ENCODE measurements at places on chromosomes 13 and 19. TPM values are rescaled to one million over a fixed set of nuclear protein-coding genes. Genes with fewer than 3 reads are reported as not detected.

FCER2 gene
- 0.36 TPM for total RNA-seq

SIGLEC5 gene
- 0.58 TPM for total RNA-seq

SHD gene
- not detected for total RNA-seq

LRP3 gene
- 21.6 TPM for total RNA-seq

LRRC63 gene
- total RNA-seq: 0.99 TPM

ICAM5 gene
- 2.5 TPM for total RNA-seq

SIAH3 gene
- 0.09 TPM for total RNA-seq

PRR22 gene
- total RNA-seq: 0.81 TPM

C13orf42 gene
- not detected for total RNA-seq

ZNF599 gene
- total RNA-seq: 7.8 TPM

MED4 gene
- total RNA-seq: 46.1 TPM

CEACAM21 gene
- 1.6 TPM for total RNA-seq

CALR3 gene
- not detected for total RNA-seq

AKAP8 gene
- 48.1 TPM for total RNA-seq

FAM98C gene
- total RNA-seq: 14.5 TPM

IL4I1 gene
- 7.2 TPM for total RNA-seq

POU4F1 gene
- total RNA-seq: not detected

FAM83E gene
- total RNA-seq: not detected

GIPR gene
- 0.45 TPM for total RNA-seq

ZNF506 gene
- 37.7 TPM for total RNA-seq

CRLF1 gene
- 34.3 TPM for total RNA-seq

CGB7 gene
- total RNA-seq: not detected

DAND5 gene
- not detected for total RNA-seq

ZNF880 gene
- 29.7 TPM for total RNA-seq

MEX3D gene
- 20.5 TPM for total RNA-seq

SSC5D gene
- total RNA-seq: 8.6 TPM

PDE4A gene
- total RNA-seq: 30.2 TPM

KLC3 gene
- not detected for total RNA-seq

CKM gene
- total RNA-seq: not detected

GJB2 gene
- 3.3 TPM for total RNA-seq

ZSCAN1 gene
- not detected for total RNA-seq

LIM2 gene
- total RNA-seq: not detected

RB1 gene
- total RNA-seq: 38.7 TPM

IRGC gene
- not detected for total RNA-seq

ANO8 gene
- total RNA-seq: 17.4 TPM

PLPP2 gene
- total RNA-seq: 4.2 TPM

SNRPD2 gene
- 206 TPM for total RNA-seq

ERICH6B gene
- not detected for total RNA-seq

SLC10A2 gene
- not detected for total RNA-seq

ZNF682 gene
- total RNA-seq: 7.5 TPM

MATK gene
- total RNA-seq: 2.0 TPM

COL4A1 gene
- total RNA-seq: 564 TPM
